Mammary epithelial cell (primary cell): ENCODE measurements at places on chromosomes 1 and 21. TPM values are rescaled to one million over a fixed set of nuclear protein-coding genes. Genes with fewer than 3 reads are reported as not detected.

- no peak for DNase-seq
These were observed 68.4 kb downstream of the EPHB2 start for GRCh38 chr1:22778862-22779520.

DNA sequence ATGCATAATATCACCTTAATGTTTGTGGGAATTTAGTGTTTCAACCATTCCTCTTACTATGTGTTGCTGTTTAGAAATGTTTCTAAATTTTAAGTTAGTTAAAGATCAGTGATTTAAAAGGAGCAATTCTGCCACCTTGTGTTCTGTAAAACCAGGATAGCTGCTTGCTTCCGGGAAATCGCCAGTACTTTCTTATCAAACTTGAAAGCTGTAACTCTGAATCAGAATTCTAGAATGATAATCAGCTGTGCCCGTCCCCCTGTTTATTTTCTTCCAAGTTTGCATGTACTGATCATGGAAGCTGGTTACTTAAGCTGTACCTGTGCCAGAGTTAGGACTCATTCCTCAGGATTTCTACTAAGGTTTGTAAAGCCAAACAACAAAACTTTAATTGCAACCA, 656.4 kb downstream of the LTN1 start:
- DNase-seq, result peak; percentile 29

DNA sequence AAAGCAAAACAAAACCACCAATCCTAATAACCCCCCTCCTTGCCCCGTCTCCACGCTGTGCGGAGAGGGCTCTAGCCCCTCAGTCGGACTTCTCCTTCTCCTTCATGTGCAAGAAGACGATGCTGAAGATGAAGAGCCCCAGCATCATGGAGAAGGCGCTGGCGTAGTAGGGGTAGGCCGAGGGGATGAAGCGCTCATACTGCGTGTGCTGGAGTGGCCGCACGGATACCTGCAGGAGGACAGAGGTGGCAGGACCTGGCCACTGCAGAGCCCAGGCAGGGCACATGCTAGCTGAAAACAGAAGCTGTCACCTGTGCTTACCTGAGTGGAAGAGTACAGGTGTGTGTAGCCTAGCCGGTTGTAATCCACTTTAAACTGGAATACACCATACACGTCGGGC, 8.9 kb downstream of the DDOST start:
- no peak for DNase-seq

- no peak for DNase-seq
These were observed 23.4 kb downstream of the C8A start for GRCh38 chr1:56877973-56878372.

Gene UBL4B
- polyA plus RNA-seq, result not detected
